ENCODE measurements at places on chromosomes 2 and 18.

DNA sequence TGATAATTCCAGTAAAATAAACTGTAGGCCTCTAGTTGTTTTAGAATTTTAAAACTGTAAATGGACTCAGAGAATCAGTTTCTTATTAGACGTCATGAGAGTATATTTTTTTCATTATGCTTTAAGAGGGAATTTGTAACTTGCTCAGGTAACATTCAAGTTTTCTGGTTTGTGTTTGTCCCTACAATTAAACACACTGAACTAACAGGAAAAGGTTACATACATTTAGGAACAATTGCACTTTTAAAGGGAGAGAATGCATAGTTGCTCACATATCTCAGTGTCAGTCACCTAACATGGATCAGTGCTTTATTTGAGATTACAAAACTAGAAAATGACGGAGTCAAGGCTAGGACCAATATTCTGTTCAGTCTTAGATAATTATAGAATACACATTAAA, 3.1 kb downstream of the COL3A1 start:
- DNase-seq = no peak

- no peak for DNase-seq
These were observed 4.7 kb downstream of the RAB3GAP1 start for GRCh38 chr2:135056790-135057189.

- DNase-seq = no peak
These were observed 110.3 kb upstream of the RBMS1 start for GRCh38 chr2:160603771-160604510.

- DNase-seq = no peak
These were observed 73.7 kb downstream of the PTGR3 start for GRCh38 chr18:75135158-75135725.

- DNase-seq = no peak
These were observed 51.1 kb downstream of the RNF152 start for GRCh38 chr18:61841706-61842105.

- no peak for DNase-seq
These were observed 17.1 kb downstream of the SMARCAL1 start for GRCh38 chr2:216429428-216429827.

GRCh38 chr2:24273598-24273997, 86.7 kb downstream of the ITSN2 start:
- no peak for DNase-seq

DNA sequence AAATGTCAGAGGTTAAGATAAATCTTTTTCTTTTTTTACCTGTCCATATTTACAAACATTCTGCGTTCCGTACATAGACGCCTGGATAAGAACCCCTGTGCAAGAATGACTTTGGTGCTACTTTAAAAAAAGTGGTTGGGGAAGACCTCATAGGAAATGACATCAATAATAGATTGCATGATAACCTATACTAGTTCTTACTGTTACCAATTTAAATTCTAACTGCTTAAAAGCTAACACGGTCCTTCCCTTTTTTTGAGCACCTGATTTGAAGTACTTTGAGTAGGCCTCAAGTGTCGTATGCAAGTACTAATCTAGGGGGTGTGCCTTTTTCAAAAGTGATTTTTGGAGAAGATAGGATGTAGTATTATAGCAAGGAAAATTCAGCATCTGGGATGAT, 2.1 kb downstream of the SLC39A10 start:
- DNase-seq = peak; percentile 18

DNA sequence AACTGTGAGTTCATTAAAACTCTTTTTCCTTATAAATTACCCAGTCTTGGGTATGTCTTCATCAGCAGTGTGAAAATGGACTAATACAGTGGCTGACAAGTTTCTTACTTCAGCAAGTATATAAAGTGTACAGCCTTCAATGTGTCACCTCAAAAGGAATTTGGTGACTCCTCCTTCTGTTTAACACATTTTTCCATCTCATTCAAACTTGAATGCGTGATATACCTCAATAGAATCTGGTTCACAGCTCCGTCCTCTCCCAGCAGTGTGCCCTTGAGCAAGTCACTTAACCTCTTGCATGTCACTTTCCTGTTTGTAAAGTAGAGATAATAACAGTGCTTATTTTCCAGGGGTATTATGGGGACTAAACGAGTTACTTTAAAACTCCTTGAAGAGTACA, 159.6 kb downstream of the CCBE1 start:
- no peak for DNase-seq

- DNase-seq = peak; percentile 46
These were observed 618 bp downstream of the POLR2D start for GRCh38 chr2:127857265-127857808.

GRCh38 chr2:111896576-111896975, 1.8 kb upstream of the MERTK start:
- no peak for DNase-seq

DNA sequence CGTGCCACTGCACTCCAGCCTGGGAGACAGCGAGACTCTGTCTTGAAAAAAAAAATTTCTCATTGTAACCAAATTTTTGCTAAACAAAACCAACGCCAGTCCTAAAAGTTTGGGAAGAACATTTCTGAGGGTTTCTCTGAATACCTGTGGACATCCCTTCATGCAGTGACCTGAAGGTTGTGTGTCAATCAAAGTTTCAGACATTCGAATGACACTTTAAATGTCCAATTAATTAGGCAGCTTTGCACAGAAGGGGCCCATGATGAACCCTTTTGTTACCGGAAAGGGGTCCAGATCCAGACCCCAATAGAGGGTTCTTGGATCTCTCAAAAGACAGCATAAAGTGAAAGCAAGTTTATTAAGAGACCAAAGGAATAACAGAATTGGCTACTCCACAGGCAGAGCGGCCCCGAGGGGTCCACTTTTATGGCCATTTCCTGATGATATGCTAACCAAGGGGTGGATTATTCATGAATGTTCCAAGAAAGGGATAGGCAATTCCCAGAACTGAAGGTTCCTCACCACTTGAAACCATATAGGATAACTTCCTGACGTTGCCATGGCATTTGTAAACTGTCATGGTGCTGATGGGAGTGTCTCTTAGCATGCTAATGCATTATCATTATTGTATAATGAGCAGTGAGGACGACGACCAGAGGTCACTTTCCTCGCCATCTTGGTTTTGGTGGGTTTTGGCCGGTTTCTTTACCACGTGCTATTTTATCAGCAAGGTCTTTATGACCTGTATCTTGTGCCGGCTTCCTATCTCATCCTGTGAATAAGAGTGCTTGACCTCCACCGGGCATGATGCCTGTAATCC, 27.5 kb upstream of the HPCAL1 start:
- DNase-seq = no peak

DNA sequence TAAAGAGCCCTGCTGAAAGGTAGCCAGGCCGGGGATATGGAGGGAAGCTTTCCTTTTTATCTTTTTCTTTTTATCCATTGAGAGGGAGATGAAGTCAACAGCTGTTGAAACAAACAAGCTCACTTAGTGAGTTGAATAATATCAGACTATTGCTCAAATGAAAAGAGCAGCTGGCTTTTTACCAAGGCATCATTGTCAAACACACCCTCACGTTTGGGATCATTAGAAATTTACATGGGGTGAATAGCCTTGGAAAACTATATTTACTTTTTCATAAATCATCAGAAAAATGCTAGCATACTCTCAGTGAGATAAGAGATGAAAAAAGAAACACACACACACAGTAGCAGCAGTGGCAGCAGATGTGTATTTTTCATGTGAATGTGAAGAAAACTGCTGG, 71.5 kb upstream of the HNMT start:
- DNase-seq = no peak

GRCh38 chr2:186068139-186068801, 329.7 kb downstream of the FSIP2 start:
- no peak for DNase-seq

GRCh38 chr18:67302043-67302442, 214.5 kb downstream of the DSEL start:
- DNase-seq = no peak

DNA sequence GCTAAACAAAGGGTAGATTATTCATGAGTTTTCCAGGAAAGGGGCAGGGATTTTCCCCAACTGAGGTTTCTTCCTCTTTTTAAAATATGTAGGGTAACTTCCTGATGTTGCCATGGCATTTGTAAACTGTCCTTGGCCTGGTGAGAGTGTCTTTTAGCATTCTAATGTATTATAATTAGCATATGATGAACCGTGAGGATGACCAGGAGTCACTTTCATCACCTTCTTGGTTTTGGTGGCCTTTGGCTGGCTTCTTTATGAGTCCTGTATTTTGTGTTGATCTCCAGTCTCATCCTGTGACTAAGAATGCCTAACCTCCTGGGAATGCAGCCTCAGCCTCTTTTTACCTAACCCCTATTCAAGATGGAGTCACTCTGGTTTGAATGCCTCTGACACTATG, 391.0 kb upstream of the LINC00305 start:
- no peak for DNase-seq

DNA sequence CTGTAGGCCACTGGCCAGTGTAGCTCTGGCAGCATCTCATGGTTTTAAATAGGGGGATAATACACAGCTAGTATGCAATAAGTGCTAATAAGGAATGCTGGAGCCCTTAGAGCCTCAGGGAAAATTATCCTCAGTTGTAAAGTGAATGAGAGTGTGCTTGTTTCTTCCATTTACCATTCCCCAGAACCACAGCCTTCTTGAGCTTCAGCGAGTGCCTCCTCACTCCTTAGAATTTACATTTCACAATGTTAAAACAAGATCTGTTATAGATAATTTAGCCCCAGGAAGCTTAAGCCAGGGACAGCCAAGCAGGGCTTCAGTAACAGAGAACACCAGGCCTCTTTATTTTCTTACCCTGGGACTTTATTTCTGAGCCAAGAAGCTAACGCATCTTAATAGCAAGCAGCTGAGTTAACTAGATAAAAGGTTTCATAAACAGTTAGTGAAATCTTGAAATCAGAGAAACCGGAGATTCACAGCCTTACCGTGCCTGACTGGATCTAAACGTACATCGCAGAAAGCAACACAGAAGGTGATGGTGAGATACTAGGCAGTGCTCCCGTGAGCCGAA, 535.2 kb downstream of the TDRD15 start:
- no peak for DNase-seq

GRCh38 chr2:127649100-127649611, 3.2 kb downstream of the GPR17 start:
- DNase-seq = no peak

DNA sequence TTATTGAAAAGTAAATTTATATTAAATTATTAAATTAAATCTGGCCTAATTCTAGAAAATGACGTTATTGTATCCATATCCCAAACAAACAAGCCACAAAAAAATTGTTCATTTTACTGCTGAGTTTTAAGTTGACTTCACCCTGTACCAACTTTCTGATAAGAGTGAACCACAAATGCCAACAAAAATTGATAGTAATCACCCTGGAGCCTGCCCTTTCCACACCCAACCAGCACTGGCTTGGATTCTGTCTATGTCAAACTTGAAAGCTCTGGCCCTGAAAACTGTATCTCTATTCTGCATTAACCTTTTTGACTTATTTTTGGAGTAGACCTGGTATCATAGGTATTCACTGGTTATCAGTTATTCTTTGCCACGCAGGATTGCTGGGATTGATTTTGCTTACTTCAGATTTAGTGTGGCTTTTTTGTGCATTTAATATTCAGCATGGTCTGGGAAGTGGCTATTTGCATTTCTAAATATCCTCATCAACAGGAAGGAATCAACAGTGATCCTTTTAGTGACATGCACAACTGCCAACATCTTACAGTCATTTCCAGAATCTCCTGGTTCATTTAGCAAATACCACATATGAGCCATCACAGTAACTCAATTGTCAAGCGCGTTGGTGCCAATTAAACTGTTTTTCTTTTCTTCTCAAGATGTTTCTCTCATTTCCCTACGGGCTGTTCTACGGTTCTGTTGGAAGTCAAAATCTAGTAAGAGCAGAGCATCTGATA, 11.4 kb upstream of the SRBD1 start:
- no peak for DNase-seq

DNA sequence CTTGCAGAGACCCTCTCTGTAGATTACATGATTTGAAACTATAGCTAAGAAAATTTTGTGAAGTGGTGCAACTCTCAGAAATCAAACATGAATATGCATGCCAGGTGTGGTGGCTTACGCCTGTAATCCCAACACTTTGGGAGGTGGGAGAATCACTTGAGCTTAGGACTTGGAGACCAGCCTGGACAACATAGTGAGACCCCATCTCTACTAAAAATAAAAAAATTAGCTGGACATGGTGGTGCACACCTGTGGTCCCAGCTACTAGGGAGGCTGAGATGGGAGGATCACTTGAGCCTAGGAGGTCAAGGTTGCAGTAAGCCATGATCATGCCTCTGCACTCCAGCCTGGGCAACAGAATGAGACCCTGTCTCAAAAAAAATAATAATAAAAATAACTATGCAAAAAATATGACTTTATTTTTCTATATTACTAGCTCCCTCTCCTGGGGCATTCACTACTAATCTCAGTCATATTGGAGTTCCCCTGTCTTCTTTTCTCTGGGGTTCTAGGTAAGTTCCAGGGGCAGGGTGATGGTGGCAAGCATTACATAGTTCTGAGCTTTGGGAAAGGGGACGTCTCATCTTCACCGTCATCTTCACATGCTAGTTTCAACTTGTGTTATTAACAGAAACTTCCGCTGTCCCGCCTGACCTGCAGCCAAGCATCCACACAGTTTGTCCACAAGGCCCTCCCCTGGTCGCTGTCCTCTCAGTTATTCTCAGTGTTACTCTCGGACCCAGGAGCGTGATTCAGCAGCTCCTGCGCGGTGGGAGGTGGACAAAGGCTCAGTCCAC, 96.8 kb upstream of the MBOAT2 start:
- peak; percentile 64 for DNase-seq

DNA sequence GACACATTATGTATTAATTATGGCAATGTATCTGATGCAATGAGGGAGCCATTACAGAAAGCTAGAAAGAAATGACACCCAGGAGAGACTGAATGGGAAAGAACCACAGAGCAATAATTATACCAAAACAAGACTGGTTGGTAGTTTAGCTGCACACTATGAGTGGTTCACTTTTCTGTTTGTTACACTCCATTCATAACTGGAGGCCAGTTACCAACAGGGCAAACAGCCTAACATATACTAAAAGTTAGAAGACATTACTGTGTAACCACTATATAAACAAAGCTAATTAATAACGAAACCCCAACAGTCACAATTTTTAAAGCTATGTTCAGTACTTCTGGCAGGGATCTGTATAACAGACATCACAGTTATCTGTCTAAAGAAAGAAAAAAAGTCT, 49.4 kb downstream of the NBAS start:
- no peak for DNase-seq

- DNase-seq = no peak
These were observed 17.7 kb downstream of the ST6GAL2 start for GRCh38 chr2:106868275-106868674.

DNA sequence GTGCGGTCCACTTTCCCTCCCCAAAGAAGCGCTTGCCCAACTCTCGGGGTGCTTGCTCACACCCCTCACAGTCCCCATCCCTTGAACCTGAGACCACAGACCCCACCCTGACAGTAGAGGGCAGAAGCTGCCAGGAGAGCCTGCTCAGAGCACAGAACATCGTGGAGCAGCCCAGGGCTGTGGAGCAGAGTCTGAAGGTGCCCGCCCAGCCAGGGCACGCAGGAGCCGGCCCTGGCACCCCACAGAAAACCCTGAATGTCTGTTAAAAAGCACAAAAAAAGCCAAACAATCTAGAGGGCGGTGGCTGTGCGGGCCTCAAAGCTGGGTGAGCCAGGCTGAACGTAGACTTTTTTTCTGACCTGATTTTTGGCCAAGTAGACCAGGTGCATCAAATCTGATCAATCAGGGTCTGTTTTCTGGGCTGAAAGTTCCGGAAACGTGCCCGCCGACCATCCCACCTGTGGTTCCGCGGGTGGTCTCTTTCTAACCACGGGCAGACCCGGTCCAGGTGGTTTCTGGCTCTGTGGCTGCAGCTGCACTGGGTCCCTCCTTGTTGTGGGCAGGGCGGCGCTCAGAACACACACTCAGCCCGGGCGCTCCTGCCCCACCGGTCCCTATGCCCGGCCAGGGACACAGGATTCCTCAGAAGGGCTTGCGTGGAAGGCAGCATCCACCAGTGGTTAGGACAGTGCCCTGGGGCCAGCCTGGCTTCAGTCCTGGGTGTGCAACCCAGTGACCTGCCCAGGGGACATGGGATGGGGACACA, 66.3 kb downstream of the SLC66A2 start:
- DNase-seq = no peak
